DMS 273 treated with DMSO at 0.1 percent for 48 hours (cell line): ENCODE measurements at places on chromosomes 16 and 17.

- DNase-seq: no peak
Measured at GRCh38 chr17:72005332-72006163, 115.3 kb upstream of the SOX9 start.

DNA sequence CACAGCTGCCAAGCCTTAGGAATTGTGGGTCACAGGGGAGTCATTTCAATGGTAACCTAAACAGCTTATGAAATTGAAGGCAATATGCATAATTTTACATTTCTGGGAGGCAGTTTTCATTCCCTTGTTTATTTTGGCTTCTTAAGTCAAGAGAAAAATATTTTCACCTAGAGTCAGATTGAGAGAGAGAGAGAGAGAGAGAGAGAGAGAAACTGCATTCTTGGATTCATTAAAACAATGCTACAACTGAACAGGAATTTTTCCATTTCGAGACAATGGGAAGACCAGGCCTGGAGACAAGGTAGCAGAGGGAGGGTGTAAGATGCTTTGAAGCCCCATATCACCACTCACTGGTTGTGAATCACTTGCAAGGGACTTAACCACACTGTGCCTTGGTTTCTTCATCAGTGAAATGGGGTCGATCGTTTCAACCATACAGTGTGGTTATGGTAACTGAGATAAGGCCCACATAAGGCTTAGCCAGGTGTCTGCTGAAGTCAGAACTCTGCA, 224.7 kb upstream of the IRX3 start:
- no peak for DNase-seq

- DNase-seq: peak; percentile 29
Measured at GRCh38 chr16:85253084-85253941, 141.0 kb upstream of the CIBAR2 start.

DNA sequence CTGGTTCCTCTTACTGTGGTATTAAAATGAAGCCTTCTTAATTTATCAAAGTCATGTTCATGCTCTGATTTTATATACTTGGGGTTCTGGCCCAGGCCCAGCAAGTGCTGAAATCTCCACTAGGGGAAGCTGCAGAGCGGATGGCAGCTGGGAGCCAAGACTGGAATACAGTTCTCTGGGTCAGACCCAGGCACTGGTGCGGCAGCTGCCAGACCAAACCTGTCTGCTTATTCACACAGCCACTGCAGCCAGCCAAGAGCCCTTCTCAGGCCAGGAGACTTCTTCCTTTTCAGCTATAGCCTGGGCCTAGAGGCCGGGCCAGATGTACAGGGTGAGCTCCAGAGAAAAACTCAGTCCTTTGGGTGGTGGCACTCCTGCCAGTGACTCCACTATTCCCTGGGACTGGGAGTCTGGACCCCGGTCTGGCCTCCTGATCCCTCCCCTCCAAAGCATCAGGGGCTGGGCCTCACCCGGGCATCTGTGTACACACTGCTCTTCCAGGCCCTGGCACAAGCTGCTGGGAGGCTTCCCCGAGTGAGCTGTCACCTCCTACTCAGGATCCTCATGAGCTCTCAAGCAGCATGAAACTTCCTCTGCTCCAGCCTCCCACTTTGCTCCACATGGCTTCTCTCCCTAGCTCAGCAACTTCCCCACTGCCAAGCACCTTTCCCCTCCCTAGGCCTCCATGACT, 24.4 kb downstream of the ATP6V0D1 start:
- DNase-seq: peak; percentile 83

- no peak for DNase-seq
Measured at GRCh38 chr16:17038415-17038814, 432.3 kb downstream of the XYLT1 start.

GRCh38 chr16:89922884-89923639, at the start of gene TUBB3:
TUBB3 (plus strand) TSS chr16:89923342; CDS start chr16:89923402, 60 bp downstream.
- DNase-seq: peak; percentile 30

DNA sequence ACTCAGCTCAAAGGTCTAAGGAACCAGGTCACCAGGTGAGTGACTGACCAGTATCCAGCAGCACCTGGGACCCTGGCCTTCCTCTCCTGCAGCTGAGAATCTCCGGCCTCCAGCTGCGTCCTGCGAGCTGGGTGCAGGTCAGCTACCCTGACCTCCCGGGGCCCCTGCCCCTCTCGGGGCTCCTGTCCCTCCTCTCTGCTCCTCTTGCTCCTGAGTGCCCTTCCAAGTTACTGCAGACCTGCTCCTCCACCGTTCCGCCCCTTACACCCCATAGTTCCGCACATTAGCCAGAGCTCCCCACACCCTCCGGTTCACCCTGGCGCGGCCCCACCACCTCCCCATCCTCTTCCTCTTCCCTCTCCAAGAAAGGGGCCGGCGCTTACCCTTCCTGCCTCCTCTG, 10.6 kb downstream of the FOXJ1 start:
- DNase-seq: no peak

DNA sequence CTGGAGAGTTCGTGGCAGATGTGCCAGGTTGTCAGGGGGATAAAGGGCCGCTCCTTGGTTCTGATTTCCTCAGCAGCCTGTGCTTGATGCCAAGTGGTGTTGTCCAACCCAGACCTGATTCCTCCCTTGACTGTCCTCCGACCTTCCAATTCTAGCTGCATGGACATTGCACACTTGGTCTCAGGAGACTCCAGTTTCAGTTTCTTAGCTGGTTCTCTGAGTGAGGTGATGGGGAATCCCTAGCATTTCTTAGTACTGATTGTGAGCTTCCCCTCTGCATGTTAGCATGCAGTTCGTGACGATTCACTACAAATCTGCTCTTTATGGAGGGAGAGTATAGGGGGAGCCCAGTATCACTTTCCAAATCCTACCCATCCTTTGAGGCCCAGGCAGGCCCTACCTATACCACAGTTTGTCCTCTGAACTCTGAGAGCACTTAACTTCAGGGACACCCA, 12.4 kb upstream of the CCR7 start:
- no peak for DNase-seq

GRCh38 chr17:81419319-81419885, 24.1 kb downstream of the BAHCC1 start:
- peak; percentile 65 for DNase-seq

- DNase-seq: no peak
Measured at GRCh38 chr16:86865851-86866662, 287.7 kb downstream of the FOXL1 start.

DNA sequence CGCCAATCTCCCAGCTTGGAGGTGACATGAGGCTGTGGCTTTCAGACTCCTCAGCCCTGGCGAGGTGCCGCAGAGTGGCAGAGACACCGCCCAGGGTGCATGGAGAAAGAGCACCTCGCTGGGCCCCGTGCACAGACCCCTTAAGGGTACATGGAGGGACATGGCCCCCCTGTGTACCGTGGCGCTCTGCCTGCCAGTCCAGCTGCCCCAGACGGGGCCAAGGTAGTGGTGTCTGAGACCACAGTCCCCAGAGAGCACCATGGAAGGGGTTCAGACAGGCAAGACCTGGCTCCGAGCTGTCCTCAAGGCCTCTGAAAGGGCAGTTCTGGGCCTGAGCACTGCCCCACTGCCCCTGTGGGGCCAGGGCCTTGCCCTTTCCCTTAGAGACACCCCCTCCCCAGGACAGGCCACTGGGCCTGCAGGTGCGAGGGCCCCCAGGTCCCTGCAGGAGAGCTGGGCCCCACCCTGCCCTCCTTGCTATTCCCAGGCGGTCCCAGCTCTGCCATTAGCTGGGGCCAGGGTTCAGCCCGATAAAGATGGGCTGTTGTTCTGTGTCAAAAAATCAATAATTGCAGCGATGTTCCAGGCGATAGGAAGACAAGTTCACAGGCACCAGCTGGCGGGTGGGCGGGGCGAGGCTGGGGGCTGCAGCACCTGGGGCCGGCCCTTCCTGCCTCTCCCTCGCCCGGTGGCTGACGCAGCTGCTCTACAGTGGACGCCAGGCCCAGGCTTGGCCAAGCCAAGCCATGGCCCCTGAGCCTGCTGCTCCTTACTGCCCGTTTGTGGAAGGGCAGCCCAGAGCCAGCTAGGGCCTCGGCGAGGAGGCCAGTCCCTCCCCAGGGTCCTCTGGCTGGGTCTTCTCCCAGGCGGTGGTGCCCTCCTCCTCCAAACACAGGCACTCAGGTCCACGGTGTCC, 51.7 kb downstream of the ZFPM1 start:
- no peak for DNase-seq

DNA sequence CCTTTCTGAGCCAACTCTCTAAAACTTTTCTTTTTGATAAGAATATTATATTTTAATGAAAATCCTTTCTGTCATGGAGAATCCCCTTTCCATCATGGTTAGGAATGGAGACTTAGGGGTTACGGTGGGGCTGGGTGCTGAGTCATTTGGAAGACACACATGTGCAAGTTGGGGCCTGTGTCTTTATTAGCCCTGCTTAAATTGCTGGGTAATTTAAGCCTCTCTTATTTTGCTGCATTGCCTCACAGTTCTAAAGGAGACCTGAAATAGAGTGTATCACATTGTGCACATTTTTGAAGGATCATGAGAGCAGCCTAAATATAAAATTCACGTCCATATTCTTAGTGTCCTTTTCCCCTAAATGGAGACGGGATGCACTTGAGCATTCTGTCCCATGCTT, 61.8 kb upstream of the RBFOX1 start:
- DNase-seq: no peak

DNA sequence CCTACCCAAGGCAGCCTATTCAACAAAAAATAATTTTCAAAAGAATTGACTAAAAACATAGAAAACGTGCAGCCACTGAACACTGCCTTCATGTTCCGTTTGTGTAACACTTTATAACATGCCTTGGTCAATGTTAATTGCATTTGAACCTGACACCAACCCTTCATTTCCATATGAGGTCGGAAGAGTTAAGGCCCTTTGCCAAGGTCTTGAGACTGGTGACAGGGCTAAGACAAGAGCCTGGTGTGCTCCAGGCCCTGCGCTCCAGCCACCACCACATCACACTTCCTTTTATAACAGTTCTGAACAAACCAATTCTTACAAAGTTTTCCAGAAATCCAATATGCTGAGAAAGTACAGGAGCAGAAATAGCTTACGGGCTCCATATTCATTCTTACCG, 4.2 kb downstream of the BBS2 start:
- no peak for DNase-seq
